Inflammatory macrophage treated with lipopolysaccharide for 1 hour (primary cell): ENCODE measurements at places on chromosomes 4 and X.

DNA sequence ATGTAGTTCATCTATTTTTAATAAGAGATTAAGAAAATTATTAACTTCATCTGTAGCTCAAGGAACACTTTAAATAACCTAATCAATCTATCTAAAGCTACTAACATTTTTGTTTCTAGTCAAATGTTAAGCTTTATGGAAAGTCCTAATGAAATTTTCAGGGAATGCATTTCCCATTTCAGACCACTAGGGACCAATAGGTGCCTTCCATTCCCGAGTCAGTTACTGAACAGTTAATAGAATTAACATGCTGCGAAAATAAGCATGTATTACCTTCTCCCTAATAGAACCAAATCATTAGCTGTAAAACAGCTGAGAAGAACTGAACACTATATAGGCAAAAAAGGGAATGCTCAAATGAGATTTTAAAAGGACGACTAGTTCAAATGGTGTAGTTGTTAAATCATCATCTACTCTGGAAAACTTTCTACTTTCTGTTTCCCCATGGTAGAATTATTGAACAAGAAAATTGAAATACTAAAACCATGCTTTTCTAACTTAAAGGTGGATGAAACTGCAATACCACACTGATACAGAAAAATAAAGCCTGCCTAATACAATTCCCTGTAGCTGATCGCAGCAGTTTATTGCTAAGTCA lies 22.5 kb downstream of the STX18 start:
- no peak for DNase-seq

- no peak for DNase-seq
Measured at GRCh38 chr4:70471897-70472296, at the start of gene MUC7. Gene MUC7, plus strand, starts transcription at chr4:70472197. Its CDS starts 1,825 bp downstream, at chr4:70474022.

DNA sequence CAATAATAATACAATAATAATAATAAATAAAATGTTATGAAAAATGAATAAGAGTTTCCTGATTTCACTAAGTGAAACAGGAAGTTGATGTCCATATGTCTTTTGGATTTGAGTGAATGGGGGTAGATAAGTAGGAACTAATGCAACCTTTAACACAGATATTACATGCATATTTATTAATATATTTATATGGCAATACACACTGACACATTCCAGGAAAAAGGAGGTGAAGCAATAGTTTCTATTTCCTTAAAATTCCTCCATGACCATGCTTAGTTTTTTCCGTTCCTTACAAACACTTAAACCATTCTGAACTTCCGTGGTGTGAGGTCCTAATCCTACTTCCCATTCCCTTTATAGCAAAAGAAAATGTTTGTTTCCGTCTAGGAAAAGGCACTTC lies 48.3 kb downstream of the ATXN3L start:
- peak; percentile 63 for DNase-seq

- DNase-seq = no peak
Measured at GRCh38 chr4:14837860-14838259, 164.4 kb upstream of the CPEB2 start.

DNA sequence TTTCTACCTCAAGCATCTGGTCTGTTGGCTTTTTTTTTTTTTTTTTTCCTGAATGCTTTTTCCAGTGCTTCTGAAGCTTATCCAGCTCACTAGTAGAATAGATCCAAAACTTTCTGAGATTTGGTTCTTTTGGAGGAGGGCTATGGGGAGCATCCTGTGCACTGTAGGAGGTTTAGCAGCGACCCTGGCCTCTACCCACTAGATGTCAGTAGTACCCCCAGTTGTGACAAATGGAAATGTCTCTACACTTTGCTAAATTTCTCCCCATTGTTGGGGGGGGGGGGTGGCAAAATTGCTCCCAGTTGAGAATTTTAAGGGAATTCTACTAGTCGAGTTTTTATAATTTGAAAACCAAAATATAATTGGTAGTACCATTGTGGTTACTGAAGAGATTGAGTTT lies 23.0 kb upstream of the PPA2 start:
- DNase-seq = no peak

GRCh38 chrX:12304261-12304660 lies 166.0 kb downstream of the FRMPD4 start:
- no peak for DNase-seq

DNA sequence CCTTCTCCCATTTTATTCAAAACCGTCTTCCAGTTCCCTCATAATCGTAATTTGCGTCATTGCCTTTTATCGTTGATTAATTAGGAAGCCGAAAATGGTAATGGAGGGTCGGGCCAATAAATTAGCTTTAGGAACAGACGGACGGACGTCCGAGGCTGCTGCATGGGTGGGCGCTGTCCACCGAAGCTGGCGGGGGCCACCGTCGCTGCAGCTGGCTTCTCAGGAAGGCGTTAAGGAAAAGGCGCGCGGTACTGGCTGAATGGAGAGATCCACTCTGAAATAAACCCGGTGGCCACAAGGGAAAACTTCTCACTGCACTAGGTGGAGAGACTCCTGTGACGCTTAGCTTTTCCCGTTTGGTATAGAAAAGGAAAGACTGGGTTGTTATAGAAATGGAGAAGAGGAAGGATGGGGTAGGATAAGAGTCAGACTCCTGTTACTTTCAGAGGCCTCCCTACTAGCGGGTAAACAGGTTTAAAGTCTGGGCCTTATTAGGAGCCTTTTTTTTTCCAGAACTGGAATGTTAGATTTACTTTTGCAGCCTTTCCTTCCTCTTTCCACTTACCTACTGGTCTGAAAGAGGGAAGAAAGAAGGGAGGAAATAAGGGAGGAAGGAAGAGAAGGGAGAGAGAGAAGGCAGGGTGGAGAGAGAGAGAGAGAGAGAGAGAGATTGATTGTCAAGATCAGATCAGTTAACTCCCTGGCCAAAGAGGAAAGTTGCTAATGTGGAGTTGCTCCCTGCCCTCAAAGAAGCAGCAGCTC lies 11.3 kb upstream of the PRDM8 start:
- no peak for DNase-seq

- DNase-seq = no peak
Measured at GRCh38 chr4:40937140-40937725, 187.5 kb downstream of the NSUN7 start.

DNA sequence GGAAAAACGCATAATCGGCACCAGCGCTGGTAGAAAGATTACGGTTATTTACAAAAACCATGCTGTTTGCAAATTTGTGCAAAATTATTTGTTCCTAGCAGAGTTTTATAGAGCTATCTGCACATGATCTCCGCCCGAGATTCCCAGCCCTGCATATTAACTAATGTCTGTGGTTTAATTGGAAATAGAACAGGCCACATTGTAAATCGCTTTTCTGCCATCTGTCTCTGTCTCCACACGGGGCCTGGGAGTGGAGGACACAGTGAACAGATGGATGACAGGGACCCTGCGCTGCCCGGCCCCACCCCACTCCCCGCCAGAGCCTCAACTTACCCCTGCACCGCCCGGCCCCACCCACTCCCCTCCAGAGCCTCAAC lies 126.9 kb downstream of the FAM53A start:
- DNase-seq = no peak

GRCh38 chrX:120797188-120797851 lies 78.3 kb downstream of the CT47B1 start:
- peak; percentile 6 for DNase-seq

GRCh38 chr4:165512424-165512823 lies 133.6 kb downstream of the CPE start:
- no peak for DNase-seq

GRCh38 chr4:101239665-101240064 lies 107.7 kb downstream of the PPP3CA start:
- DNase-seq = no peak

GRCh38 chr4:127632420-127633403 lies at the start of gene INTU:
Gene INTU, plus strand, starts transcription at chr4:127632957. Its CDS starts 78 bp downstream, at chr4:127633035.
- DNase-seq = peak; percentile 90

DNA sequence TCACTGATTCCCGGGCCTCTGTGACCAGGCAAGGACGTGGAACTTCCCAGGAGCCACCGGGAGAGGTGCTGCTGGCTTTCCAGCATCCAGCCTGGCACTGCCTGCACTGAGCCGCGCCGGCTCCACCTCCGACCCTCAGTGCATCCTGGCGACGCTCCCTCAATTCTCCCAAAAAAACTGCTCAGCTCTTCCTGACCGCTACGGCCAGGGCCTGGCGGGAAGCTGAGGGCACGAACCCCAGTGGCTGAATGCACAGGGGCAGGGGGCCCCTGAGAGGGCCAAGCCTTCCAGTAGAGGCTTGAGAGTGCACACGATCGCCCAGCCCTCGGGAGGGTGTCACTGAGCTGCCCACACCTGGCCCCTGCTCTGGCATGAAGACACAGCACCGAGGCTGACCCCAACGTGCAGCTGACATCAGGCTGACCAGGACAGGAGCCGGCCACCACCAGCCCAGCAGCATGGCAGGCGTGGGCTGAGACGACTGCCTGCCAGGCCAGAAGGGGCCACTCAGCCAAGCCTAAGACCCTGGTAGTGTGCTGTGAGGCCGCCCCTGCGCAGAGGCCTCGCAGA lies 6.9 kb downstream of the CTBP1 start:
- DNase-seq = no peak

GRCh38 chrX:119726900-119727555 lies 31.4 kb upstream of the SOWAHD start:
- DNase-seq = no peak

DNA sequence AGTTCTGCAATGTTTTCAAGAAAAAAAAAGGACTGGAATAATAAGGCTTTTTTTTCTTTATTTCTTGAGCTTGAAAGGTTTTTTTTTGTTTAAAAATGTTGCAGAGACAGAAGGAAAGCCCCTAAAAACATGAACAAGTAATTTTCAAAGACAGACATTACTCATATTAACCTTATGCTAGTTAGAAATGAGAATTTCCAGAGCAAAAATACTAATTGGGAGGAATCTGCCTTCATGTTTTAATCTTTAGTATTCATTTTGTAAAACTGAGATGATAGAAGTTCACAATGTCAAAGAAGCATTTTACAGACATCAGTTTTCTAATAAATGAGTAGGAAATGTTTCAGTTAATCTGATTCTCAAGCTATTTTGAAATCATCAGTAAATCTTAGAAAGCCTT lies 1805.3 kb downstream of the PCDH7 start:
- no peak for DNase-seq

DNA sequence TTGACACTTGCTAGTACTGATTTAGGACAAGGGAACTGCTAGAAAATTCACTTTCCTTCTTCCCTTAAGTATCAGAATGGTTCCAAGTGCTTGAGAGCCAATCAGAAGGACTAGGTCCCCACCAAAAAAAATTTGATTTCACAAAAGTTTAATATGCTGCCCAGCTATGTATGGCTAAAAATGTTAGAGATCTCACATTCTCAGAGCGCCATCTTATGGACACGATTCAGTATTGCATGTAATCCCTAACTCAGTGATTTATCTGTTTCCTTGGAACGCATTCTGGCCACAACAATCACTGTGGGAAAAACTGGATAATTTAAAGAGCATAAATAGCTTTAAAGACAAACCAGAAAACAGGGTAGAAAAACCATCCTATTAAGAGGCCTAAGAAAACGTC lies 255.1 kb upstream of the GPC4 start:
- no peak for DNase-seq

DNA sequence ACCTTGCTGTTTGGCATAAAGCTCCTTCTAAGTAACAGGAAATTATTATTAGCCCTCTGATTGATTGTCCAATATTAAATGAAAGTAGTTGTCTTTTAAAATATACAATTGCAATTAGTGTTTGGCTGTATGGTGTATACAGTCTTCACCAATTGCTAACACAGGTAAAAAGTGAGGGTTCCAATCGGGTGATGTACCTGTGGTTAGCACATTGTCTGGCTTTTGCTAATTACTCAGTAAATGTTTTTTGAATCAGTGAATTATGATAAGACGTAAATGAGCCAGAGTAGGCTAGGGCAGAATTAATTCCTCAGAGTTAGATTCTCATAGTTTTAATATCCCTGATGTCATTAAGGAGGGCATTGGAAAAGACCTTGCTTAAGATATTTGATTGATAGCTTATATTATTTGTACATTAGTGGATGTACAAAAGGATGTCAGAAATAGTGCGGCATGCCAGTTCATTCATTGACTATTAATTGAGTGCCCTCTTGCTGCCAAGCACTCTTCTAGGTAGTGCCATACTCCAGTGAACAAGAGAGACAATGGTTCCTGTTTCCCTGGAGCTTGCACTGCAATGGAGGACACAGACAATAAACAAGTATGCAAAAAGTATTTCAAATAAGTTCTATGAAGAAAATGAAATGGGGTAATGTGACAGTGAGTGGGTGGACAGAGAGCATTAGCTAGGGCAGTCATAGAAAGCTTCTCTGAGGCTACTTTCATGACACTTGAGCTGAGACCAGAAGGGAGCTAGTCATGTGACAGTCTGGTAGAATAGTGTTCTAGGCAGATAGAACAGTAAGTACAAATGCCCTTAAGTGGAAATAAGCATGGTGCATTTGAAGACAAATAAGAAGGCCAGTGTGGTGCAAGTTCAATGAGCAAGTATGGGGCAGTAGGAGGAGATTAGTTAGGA lies 205.9 kb upstream of the CASK start:
- no peak for DNase-seq

DNA sequence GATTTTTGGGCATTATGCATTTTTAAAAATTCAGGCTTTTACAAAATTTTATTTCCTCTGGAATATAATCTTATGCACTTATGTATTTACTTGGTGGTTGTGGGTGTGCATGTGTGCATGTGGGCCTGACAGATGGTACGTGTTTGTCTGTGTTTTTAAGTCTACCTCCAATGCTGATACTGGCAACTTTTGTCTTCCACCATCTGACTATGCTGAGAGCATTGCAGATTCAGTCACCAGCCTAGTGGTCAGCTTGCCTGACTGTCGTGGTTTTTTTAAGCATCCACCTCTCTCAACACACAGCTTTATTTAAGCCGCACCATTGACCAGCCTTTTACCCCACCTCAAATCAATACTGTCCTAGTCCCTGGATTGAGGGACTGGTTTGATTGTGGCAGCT lies 37.1 kb downstream of the FSTL5 start:
- DNase-seq = no peak

DNA sequence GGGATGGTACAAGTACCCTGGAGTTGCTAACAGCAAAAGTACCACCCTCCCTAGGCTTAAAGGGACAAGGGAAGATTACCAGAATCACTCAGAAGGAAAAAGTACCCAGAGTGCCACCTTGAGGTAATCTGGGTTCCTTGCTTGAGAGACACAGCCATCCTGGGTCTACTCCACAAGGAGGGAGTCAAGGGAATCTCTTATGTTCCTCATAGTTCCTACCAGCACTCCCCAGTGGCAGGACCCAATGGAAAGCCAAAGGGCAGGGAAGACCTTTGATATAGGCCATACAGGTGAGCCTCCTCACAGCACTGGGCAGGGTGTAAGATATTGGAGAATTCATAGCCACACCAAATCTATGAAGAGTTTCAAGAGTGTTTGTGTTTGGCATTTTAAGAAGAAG lies 5.7 kb downstream of the IL2 start:
- DNase-seq = no peak

GRCh38 chr4:41000356-41000755 lies 214.0 kb downstream of the APBB2 start:
- peak; percentile 8 for DNase-seq
